ENCODE measurements at places on chromosomes 7 and 10.

GRCh38 chr7:99848420-99849216, 20.8 kb downstream of the CYP3A43 start:
- DNase-seq, result no peak

DNA sequence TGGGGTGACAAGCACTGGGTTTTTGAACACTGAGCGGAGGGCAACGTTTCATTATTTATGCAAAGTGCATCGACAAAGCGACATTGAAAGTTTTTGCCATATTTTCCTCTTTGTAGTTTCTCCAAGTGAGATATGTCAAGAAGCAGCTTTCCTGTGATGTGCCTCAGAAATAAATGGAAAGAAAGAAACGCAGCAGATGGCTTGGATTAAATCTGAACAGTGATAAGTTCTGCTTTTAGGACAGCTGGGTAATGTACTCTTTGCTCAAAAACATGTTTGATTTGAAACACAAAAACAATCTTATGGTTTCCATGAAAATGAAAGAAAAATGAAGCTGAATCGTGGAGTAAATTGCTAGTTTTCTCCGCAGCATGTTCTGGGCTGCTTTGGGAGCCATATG, 166.3 kb downstream of the PTPRN2 start:
- DNase-seq, result no peak

- no peak for DNase-seq
These were observed 253.4 kb downstream of the SORCS1 start for GRCh38 chr10:106911096-106911495.

DNA sequence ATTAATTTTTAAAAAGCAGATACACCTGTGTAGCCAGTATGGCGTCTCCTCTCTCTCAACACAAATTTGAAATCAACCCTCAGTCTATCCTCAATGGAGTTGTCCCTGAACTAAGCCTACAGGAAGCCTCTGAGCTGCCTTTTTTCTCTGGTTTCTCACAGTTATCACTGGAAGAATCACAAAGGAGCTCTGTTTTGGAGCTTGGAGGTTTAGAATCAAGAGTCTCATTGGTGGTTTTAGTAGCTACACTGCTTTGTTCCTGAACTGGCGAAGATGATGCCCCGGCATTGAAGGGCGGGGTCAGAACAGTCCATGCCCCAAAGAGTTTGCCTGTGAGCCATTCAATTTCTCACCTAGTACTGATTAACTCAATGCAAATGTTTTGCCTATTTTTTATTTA, 16.1 kb upstream of the BTRC start:
- no peak for DNase-seq

GRCh38 chr10:1182280-1183032, 126.3 kb downstream of the WDR37 start:
- DNase-seq, result no peak

GRCh38 chr7:145893925-145894535, 222.6 kb upstream of the CNTNAP2 start:
- DNase-seq, result no peak

GRCh38 chr7:13945670-13946069, 43.8 kb downstream of the ETV1 start:
- no peak for DNase-seq

GRCh38 chr10:29102636-29103035, 186.2 kb upstream of the LYZL1 start:
- DNase-seq, result no peak

GRCh38 chr10:78571286-78571685, 497.5 kb upstream of the ZMIZ1 start:
- no peak for DNase-seq

DNA sequence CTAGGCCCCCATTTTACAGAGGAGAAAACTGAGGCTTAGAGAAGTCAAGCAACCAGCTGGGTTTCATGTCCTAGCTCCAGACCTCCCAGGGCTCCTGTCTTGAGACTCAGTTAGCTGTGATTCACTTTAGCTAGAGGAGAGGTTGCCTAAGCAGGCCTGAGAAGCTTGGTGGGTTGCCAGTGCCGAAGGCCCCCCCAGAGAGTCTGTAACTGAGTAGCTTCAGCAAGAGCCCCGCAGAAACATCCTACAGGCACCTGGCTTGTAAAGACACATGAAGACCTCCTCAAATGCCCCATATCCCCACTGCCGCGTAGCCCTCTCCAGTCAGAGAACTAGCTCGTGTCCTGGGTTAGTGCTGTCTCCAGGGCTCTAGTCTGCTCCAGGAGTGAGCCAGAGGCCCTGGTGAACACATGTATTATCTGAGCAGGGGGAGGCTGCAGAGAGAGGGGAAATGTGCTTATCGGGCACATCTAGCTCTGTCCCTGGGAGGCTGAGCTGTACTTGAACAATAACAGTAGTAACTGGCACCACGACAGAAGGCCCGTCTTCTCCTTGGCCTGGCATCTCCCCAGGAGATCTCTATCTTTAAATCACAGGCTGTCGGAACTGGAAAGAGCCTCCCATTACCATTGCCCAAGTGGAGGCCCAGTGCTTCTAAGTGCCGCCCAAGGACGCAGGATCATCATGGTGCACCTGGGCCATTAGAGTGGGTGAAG, 28.9 kb downstream of the UNC5B start:
- no peak for DNase-seq
